Occipital lobe (tissue), 3 donors: ENCODE measurements at places on chromosomes 2 and 18. TPM values are rescaled to one million over a fixed set of nuclear protein-coding genes. Genes with fewer than 3 reads are reported as not detected.

- peak; percentile 5 for DNase-seq
These were observed 56.9 kb downstream of the COL4A4 start for GRCh38 chr2:227106845-227107759.

Gene GNLY
- not detected for total RNA-seq

DNA sequence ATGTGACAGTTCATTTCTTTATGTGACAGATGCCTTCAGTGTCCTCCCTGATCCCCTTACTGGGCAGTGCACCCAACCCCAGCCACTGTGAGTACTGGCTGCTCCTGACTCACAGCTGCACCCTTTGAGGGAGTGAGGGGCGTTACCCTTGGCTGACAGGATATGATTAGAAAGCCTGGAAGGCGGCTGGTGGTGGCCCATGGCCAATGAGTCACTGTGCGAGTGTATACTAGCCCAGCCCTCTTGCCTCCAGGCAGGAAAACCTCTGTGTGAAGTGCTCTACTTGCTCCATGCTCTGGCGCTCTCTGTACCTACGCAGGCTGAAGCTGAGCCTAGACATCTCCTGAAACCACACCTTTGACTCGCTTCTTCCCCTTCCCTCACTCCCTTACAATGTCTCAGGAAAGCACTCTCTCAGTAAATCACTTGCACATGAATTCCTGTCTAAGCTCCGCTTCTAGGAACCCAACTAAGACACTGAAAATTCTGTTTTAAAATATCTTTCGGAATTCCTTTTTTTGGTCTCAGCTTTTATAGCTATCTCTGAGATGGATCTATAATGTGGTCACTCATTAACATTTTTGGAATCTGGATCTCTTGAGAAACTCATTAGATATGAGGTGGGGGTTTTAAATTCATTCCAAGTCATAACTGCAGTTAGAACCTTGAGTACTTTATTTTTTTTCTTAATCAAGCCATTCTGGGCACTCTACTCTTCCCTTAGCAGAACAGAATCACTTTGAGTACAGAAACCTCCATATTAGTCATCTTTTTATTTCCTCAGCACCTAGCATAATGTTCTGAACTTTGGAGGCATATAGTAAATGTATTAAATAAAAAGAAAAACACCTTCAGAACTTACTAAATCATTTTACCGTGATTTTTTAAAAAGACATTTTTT lies 25.3 kb upstream of the STAM2 start:
- peak; percentile 42 for DNase-seq

DNA sequence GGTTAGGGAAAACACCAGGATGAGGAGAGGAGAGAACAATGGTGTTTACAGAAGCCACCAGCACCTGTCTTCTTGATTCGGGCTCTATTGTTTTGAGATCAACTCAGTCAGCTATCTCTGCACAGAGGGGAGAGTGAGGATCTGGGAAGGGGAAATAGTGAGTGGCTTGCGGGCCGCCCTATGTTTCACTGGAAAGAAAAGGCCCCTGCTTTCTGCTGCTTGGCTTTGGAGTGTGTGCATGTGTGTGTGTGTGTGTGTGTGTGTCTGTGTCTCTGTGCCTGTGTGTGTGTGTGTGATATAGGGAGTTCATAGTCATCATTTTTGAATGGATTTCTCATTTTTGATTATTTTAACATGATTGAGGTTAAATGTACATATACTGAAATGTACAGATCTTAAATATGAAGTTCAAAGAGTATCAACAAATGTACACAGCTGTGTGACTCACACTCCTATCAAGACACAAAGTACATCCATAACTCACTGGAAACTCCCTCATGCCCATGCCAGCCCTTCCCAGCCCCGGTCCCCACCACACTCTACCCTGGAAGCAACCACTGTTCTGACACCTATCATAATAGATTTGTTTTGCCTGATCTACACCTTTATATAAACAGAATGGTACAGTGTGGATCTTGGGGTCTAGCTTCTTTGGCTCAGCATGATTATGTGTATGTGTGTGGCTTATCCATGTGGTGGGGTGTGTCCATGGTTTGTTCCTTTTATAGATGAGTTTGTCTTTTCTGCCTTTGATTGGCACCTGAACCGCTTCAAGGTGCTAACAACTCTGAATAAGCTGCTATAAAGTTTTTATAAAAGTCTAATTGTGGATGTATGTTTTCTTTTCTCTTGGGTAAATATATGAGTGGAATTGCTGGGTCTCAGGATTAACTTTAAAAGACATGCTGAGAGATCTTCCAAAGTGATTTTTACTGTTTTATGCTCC lies 258.3 kb downstream of the SETBP1 start:
- no peak for DNase-seq

Gene CCDC150
- 3.9 TPM for total RNA-seq

GRCh38 chr2:9380702-9381628 lies 42.4 kb downstream of the ITGB1BP1 start:
- no peak for DNase-seq

Gene TMEM182
- 3.6 TPM for total RNA-seq

DNA sequence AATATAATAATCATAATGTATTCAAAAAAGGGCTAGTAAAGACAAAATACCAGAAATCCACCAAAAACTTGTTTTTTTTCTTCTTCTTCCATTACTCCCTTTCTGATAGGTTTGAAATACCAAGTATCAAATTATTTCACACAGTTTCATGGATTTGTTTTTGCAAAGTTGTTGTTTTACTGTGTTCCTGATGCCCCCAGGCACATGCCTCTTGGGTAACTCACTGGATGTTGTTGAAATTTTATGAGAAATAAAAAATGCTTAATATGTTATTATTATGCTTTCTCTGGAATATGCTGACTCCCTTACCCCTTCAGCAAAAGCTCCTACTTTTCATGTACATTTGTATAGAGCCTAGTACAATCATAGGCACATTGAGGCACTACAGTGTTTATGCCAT lies 419.6 kb downstream of the NRXN1 start:
- DNase-seq = no peak

DNA sequence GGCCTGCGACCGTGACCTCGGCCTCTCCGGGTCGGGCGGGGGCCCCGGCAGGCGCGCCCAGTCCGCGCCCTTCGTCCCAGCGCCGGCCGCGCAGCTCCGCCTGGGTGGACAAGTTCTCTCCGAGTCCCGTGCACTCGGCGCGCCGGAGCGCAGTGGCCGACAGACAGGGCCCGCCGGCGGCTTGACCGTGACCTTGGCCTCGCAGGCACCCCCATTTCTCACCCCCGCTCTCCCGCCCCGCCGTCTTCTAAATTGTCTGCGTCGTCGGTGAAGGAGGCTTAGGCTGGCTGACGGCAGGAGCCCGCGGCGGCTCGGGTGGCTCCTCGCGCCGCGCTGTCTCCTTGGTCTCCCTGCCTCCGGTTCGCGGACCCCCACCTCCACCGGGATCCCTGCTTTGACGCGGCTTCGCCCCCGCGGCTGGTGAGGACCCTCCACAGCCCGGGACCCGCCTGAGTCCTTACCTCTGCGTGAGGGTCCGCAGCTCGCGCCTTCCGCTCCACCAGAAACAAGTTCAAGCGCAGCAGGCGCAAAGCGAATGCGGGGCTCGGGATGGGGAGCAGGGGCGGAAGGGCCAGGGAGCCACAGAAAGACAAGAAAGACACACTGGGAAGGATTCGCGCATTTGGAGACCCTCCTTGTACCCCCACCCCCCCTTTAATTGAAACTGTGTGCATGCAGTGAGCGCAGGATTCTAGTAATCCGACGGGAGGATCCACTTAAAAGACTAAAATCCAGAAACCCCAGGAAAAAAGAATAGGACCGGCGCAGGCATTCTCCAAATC lies 4.0 kb downstream of the PTGR3 start:
- no peak for DNase-seq

Gene LIMS4
- total RNA-seq = 0.31 TPM
